ENCODE measurements at places on chromosomes 2 and 18. TPM values are rescaled to one million over a fixed set of nuclear protein-coding genes. Genes with fewer than 3 reads are reported as not detected.

The MARCO gene
- 56.1 TPM for total RNA-seq

The PLB1 gene
- total RNA-seq, result 10.0 TPM

The VWA3B gene
- total RNA-seq, result not detected

The ITGB6 gene
- not detected for total RNA-seq

The CCBE1 gene
- total RNA-seq, result 3.0 TPM

The PAIP2B gene
- total RNA-seq, result 16.6 TPM

The FAM237A gene
- not detected for total RNA-seq

The C2orf66 gene
- total RNA-seq, result not detected

The PTPN2 gene
- total RNA-seq, result 17.6 TPM

The EN1 gene
- 0.23 TPM for total RNA-seq

The DSG2 gene
- total RNA-seq, result 1.4 TPM

The EGR4 gene
- total RNA-seq, result not detected

The ASB18 gene
- total RNA-seq, result not detected

The CFAP65 gene
- total RNA-seq, result not detected

The EVA1A gene
- total RNA-seq, result not detected

The SKA1 gene
- total RNA-seq, result 0.77 TPM

The DNER gene
- total RNA-seq, result 13.3 TPM

The CYP27A1 gene
- total RNA-seq, result 29.0 TPM

The IL1RL1 gene
- 8.8 TPM for total RNA-seq

The RAMP1 gene
- 260 TPM for total RNA-seq

The COL6A3 gene
- 421 TPM for total RNA-seq

The SERTAD2 gene
- total RNA-seq, result 14.1 TPM

The LHCGR gene
- 1.1 TPM for total RNA-seq

The LRATD1 gene
- total RNA-seq, result 12.7 TPM

The IL37 gene
- not detected for total RNA-seq

The SERPINB10 gene
- total RNA-seq, result 2.0 TPM

The PARD6G gene
- 3.7 TPM for total RNA-seq

The NT5DC4 gene
- not detected for total RNA-seq

The ABCG5 gene
- total RNA-seq, result not detected

The MBD1 gene
- 80.8 TPM for total RNA-seq

The STPG4 gene
- total RNA-seq, result not detected
